Fibroblast of mammary gland (primary cell): ENCODE measurements at places on chromosomes 13 and 19.

- DNase-seq, result peak; percentile 90
Measured at GRCh38 chr13:74771964-74772363, 637.8 kb upstream of the KLF12 start.

DNA sequence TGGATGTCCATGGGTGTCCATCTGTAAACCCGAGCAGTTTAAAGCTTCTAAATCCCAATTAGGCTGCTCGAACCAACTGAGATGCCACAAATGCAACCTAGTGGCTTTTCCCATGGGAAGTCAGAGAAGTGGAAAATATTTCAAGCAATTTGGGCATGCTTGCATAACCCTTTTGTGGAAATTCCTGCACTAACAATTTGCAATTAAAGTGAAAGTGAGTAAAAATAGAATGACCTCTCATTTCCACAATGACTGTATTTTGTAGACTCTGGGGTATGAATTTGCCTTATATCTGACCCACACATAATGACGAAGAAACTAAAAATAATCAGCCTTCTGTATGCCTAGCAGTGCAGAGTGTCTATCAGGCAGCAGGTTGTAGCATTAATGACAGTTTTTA is 91.8 kb upstream of the TSC22D1 start:
- peak; percentile 35 for DNase-seq

DNA sequence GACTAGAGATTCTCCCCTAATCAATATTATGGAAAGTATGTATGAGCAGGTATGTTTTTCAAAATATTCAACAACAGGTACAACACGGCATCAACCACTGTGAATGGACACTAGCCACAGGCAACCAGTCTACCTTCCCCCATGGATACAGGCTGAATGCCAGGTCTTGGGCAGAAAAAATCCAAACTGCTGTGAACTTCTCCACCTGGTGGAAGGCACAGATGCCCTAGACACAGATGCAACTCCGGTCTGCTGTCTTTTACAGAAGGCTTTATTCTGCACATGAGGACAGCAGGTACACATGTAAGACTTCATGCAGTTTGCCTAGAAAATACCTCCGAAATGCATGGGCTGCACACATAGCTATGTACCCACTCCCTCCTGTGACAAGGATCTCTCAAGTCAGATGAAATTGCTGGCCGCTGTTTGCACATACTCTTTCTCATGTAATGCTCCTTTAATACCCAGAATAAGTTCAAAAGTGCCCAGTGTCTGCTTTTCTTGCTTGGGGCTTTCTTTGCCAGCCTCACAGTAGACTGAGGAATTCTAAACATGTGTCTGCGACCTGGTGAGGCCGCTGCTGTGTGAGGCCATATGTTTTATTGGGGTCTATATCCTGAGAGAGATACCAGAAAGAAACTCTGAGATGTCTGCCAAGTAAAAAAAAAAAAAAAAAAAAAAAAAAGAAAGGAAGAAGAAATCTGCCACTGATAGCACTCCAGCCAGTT is 325.9 kb downstream of the FOXO1 start:
- DNase-seq, result no peak

- peak; percentile 70 for DNase-seq
Measured at GRCh38 chr13:51803422-51804294, at the start of gene DHRS12. TSS of gene DHRS12 (minus strand) at chr13:51804163. CDS start at chr13:51799659, 4,504 bp downstream.

- no peak for DNase-seq
Measured at GRCh38 chr13:80265348-80265747, 75.6 kb downstream of the SPRY2 start.

DNA sequence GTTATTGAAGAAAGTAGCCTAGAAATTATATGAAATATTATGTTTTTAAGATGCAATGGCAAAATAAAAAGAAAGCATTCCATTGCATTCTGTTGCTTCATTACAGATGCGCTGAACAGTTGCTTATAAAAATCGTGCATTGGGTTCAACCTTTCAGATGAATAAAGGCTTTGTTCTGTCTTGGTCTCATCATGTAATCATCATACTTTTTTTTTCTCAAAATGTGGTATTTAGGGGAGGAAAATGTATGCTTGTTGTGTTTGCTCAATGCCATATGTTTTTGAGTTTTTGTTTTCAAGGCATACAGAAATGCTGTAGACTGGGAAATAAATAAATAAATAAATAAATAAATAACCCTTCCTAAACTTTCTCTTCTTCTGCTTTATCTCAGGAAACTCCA is 1.1 kb upstream of the MBNL2 start:
- DNase-seq, result no peak

- DNase-seq, result no peak
Measured at GRCh38 chr13:112756081-112756480, 66.2 kb downstream of the ATP11A start.

GRCh38 chr13:50724913-50725312 is 118.6 kb downstream of the DLEU7 start:
- DNase-seq, result no peak

- no peak for DNase-seq
Measured at GRCh38 chr13:93233997-93234416, 7.4 kb downstream of the GPC6 start.

GRCh38 chr19:47444388-47444821 is 25.1 kb upstream of the MEIS3 start:
- DNase-seq, result no peak

- no peak for DNase-seq
Measured at GRCh38 chr19:42196011-42197001, 21.2 kb downstream of the DEDD2 start.

- no peak for DNase-seq
Measured at GRCh38 chr13:40115426-40115825, 460.0 kb downstream of the COG6 start.

DNA sequence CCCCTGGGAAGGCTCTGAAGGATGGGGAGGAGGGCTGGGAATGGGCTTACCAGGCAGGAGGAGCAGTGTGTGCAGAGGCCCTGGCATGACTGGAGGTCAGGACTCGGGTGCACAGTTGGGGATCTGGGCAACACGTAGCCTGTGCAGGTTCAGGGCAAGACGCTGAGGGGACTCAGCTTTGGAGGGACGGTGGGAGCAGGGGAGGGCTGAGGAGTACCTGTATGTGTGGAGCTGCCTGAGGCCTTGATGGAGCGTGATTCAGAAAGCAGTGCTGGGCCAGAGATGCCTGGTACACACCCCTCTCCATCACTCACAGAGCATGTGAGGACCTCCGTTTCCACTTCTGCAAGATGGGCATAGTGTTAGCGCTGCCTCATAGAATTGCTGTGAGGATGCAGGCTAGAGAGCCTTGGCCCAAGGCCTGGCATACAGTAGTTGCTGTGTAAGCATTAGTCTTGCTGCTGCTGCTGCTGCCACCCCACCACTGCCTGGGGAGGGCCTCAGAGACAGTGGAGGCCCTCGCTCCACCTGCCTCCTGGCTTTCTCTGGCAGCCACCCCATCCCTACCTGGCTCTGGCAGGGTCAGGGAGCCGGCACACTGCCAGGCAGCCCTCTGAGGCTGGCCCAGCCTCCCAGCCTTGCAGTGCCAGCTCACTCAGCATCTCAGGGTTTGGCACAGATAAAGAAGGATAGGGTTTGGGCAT is 2.4 kb downstream of the PAK4 start:
- no peak for DNase-seq

DNA sequence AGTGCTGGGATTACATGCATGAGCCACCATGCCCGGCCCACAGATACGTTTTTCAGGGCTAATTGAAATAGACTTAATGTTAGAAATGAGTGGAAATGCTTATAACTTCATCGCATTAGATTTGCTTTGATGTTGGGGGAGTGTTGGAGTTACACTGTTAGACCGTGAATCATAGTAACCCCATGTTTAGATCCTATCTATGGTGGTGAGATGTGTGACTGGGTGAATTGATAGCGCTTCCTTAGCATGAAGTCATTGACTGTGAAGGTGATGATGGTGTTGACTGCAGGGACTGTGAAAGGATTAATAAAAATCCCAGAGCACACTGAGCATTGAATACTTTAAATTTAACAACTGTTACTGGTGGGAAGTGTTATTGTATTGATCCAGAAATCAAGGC is 1.7 kb downstream of the ZNF264 start:
- no peak for DNase-seq

GRCh38 chr13:35936246-35936978 is 194.8 kb downstream of the DCLK1 start:
- no peak for DNase-seq

GRCh38 chr19:6772866-6773322 is 386 bp downstream of the VAV1 start:
- no peak for DNase-seq

DNA sequence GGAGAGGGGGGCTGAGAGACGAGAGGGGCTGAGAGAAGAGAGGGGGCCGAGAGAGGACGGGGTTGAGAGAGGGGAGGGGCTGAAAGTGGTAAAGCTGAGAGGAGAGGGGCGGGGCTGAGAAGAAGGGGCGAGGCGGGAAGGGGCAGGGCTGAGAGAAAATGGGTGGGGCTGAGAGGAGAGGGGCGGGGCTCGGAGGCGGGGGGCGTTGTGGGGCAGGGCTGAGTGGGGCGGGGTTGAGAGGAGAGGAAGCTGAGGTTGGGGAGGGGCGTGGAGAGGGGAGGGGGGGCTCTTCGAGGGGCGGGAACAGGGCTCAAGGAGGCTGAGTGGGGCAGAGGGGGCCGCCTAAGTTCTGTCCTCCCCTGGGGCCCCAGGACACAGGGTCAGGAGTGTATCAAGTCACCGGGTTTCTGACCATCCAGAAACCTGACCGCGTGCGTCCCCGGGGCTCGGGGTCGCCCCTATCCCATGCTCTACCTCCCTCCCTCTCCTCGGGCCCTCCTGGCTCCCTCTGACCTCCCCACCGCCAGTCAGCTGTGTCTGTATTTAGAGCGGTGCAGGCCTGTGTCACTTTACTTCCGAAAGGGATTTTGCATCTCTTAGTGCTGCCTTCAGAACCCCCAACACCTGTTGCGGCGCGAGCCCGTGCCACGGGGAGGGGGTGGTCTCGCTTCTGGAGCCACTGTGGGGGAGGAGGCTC is 38.6 kb upstream of the SEMA6B start:
- no peak for DNase-seq

DNA sequence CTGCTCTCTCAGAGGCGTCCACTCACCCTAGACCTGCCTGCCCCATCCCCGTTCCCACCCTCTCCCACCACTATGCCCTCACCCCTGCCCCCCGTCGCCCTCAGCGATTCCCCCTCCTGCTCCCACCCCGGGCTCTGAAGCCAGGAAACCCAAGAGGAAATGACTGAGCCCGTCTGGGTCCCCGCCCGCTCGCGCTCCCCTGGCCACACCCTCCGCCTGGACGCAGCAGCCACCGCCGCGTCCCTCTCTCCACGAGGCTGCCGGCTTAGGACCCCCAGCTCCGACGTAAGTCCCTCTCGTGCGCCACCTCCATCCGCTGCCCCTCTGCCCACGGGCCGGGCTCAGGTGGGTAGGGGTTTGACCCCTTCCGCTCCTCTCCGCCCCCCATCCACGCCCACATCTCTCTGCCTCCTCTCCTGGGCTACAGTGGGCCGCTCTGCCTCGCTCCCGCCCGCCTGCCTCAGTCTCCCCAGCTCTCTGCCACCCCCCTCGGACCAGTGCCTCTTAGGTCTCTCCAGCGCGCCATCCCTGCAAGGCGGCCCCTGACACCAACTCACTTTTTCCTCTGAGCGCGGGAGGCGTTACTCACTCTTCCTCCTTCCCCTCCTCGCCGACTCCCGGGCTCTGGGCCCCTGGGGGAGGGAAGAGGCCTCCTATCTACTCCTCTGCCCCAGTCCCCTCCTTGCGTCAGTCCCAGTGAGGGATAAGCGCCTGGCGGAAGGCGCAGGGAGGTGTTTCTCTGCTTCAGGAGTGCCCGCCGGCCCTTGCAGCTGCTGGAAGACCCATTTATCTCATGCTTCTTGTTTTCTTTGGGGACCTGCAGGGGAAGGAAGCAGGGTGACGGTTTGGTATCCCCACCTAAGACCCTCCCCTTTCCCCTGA is at the start of gene FXYD5:
TSS of gene FXYD5 (plus strand) at position 211 of the 882 bp plus-strand sequence. CDS start 816 bp downstream, outside the sequence.
- peak; percentile 80 for DNase-seq

DNA sequence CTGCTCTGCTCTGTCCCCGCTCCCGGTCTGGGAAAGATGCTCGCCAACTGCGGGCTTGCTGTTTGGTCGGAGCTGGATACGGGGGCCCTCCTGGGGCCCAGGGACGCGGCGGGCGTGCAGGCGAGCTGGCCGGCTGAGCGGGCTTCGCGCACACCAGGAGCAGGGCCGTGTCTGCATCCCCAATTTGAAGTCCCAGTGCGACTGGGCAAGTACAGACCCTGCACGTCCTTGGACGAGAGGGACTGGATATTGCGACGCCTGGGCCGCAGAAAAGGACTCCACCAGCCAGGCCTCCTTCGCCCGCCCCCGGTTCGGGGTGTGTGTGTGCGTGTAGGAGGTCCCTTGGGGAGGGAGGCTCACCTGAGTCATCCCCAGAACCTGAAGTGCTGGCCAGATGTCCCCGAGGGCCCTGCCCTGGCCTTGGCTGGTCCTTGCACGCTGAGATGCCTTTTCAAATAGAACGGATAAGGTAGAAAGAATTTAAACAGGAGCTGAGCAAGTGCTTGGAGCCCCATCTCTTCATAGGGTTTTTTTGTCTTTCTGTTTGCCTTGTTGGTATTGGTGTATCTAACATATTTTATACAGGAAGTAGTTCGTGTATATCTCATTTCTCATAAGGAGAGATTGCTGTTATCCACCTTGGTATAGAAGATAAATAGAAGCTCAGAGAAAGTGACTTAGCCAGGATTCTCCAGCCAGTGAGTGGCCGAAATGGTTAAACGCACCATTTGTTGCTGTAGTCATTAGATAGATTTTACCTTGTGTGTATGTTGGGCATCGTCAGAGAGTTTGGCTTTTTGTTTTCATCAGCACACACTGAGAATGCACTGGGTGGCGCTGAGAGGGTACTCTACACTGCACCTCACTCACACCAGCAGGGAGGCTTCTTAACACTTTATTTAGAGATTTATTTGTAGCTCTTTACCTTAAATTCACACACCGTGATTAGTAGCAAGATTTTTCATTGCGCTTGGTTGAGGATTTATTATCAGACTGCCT is 1.1 kb downstream of the NAXD start:
- DNase-seq, result peak; percentile 86

- peak; percentile 20 for DNase-seq
Measured at GRCh38 chr13:35930665-35931631, 200.2 kb downstream of the DCLK1 start.

- DNase-seq, result no peak
Measured at GRCh38 chr19:11338121-11338520, 1.3 kb downstream of the RAB3D start.
